ENCODE measurements at places on chromosomes 1 and 21.
A peak's percentile ranks its signal among the peaks of the same experiment; 100 is the strongest.

- no peak for DNase-seq
Observed at GRCh38 chr1:200445213-200445612, 35.4 kb upstream of the ZNF281 start.

- DNase-seq, result no peak
Observed at GRCh38 chr1:39829791-39830533, 41.3 kb upstream of the BMP8B start.

DNA sequence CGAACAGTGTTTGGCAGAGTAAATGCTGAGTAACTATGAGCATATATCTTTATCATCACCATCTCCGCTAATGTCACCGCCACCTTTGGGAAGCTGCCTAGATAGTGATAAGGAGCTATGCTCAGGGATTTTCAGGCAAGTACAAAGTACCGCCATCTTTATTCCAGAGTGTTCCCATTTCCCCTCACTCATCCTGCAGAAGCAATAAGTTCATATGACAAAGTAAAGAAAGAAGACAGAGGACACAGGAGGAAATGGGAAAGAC lies 89.6 kb downstream of the TGFBR3 start:
- no peak for DNase-seq

- DNase-seq, result no peak
Observed at GRCh38 chr1:244751271-244751895, 84.1 kb upstream of the COX20 start.

DNA sequence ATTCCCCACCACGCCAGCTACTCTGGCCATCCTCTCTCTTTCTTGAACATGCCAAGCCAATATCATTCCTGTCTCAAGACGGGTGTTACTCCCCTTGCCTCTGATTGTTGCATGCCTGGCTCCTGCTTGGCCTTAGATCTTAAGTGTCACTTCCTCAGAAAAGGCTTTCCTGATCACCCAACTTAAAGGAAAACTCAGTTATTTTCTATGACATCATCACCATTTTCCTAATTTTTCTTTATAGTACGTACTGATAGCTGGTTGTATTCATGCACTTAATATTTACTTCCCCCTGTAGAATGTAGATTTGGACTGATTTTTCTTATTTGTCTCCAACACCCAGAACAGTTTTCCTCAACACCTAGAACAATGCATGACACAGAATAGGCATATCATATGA lies 123.8 kb upstream of the TSPAN2 start:
- no peak for DNase-seq

- no peak for DNase-seq
Observed at GRCh38 chr1:89847191-89847729, 26.4 kb downstream of the LRRC8D start.

- no peak for DNase-seq
Observed at GRCh38 chr1:59390307-59390706, 93.4 kb downstream of the FGGY start.

DNA sequence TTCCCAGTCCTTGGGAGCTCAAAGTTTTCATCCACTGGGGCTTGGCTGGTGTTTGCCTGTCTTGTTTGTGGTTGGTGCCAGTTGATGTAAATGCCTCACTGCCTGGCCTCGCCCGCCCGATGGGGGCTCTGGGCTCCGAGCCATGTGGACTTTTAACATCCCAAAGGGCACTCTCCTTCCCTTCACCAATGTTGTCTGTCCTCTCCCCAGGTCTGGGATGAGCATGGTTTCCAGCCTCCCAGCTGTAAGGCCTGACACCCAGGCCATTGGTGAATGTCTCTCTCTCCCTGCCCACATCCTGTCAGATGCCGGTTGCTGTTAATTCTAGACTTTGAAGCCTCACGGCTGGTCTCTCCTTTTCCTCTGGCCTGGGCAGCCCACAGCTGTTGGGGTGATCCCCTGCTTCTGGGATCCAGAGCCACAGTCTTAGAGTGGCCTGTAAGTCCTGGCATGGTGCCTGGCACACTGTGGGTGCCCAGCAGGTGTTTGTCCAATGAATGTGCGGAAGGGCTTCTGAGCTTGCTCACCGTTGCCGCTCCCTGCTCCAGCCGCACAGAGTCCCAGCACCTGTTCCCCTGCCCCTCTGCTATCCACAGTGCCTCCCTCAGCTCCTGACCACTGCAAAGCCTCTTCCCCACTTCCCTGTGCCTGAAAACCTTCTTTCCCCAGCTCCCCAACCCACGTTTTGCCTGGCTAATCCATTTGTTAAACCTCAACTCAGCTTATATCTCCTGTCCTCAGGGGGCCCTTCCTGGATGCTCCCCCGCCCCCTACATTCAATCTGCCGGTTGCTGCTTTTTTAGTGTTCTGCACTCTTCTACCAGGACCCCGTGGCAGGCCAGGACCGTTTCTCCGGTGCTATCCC lies 3.3 kb upstream of the C1orf174 start:
- no peak for DNase-seq

- no peak for DNase-seq
Observed at GRCh38 chr1:98044071-98044697, 123.3 kb upstream of the DPYD start.

- no peak for DNase-seq
Observed at GRCh38 chr1:109156916-109157385, 43.0 kb downstream of the ELAPOR1 start.

DNA sequence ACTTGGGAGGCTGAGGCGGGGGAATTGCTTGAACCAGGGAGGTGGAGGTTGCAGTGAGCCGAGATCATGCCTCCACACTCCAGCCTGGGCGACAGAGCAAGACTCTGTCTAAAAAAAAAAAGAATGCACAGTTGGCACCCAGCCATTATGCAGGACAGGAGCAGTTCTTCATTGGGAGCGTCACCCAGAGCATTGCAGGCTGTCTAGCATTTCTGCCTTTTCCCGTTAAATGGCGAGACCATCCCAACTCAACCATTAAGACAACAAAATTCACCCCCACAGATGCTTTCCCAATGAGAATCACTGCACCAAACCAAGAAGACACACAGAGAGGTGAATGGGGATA lies 105.8 kb downstream of the EDEM3 start:
- no peak for DNase-seq

- no peak for DNase-seq
Observed at GRCh38 chr1:38000529-38001455, 4.5 kb downstream of the FHL3 start.

- DNase-seq, result no peak
Observed at GRCh38 chr1:86247597-86248279, 91.2 kb upstream of the COL24A1 start.

DNA sequence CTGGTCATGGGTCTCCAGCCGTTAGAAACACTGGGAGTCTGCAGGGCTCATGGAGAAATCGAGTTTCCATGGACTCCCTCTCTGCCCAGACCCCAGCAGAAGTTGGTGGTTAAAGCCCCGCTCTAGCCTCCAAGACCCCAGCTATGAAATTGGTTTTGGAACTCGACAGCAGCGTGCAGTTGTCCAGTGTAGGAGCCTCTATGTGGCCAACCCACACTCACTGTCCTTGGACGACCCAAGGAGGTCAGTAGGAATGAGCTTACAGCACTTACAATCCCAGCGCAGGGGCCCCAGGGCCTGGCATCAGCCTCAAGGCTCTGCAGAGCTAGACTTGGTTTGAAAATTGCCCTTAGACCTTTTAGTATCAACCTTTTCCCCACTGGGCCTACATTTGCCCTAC lies 3.2 kb upstream of the PRDM16 start:
- no peak for DNase-seq

- DNase-seq, result peak; percentile 84
Observed at GRCh38 chr1:42380586-42381279, at the start of gene RIMKLA. TSS of gene RIMKLA (plus strand) at chr1:42380792. CDS start at chr1:42380935, 143 bp downstream.

DNA sequence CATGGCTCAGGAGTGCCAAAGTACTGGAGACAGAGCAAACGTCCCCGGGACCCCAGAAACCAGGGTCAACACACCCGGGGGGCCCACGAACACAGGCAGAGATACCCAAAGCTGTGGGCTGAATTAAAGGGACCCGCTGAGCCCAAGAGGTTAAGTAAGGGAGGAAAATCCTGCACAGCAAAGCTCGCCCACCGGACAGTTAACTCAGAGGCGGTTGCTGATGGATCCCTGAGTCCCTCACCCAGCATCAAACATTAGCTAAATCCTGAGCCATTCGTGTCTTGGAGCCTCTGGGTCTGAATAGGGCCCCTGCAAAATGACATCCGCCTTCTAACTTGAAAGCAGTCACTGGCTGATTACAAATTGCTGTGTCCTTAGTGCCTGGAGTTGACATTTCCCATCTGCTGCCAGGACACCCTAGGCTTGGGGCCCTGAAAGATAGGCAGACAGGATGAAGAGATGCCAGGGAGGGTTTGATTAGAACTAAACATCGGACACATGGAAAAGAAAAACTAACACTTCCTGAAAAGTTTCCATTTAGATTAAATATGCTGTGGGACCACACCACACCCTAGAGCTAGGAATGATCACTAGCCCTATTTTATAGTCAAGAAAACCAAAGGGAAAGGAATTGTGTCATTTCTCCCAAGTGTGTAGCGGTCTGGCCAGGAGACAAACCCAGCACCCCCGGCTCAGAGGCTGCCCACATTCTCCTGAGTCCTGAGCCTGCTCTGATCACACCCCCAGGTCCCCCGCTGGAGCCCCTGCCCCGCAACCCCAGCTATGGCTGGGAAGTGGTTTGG lies 239.3 kb downstream of the NPHP4 start:
- DNase-seq, result no peak

GRCh38 chr1:248800459-248800858 lies 25.3 kb downstream of the SH3BP5L start:
- no peak for DNase-seq

DNA sequence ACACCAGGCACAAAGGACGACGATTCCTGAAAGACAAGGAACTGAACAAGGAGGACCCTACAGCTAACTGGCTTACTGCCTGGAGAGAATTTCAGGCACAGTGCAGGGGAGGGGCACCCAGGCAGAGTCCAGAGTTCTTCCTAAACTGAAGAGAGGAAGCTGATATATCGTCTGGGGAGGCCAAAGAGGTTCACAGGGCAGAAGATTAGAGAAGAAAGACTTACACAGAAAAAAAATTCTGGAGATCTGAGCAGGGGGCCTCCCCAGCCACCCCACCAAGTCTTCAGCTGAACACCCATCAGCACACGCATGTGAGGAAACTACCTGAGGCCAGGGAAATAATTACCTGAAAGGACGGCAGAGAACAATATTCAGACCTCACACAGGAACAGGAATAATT lies 24.6 kb downstream of the SORT1 start:
- DNase-seq, result no peak

GRCh38 chr1:27536767-27537166 lies 46.8 kb upstream of the WASF2 start:
- DNase-seq, result peak; percentile 82

Measured in D721Med (cell line).